Mesothelial cell of epicardium (in vitro differentiated cells): ENCODE measurements at places on chromosomes 1 and 21. TPM values are rescaled to one million over a fixed set of nuclear protein-coding genes. Genes with fewer than 3 reads are reported as not detected.
A peak's percentile ranks its signal among the peaks of the same experiment; 100 is the strongest.

MR1 gene
- 4.2 to 5.5 TPM (median 4.7 TPM) in 3 replicates for total RNA-seq

CENPL gene
- 10.1 to 12.0 TPM (median 10.7 TPM) in 3 replicates for total RNA-seq

GNG12 gene
- 40.5 to 43.0 TPM (median 40.5 TPM) in 3 replicates for total RNA-seq

CD1E gene
- not detected in 3 replicates for total RNA-seq

LCE1A gene
- total RNA-seq = not detected in 3 replicates

DNA sequence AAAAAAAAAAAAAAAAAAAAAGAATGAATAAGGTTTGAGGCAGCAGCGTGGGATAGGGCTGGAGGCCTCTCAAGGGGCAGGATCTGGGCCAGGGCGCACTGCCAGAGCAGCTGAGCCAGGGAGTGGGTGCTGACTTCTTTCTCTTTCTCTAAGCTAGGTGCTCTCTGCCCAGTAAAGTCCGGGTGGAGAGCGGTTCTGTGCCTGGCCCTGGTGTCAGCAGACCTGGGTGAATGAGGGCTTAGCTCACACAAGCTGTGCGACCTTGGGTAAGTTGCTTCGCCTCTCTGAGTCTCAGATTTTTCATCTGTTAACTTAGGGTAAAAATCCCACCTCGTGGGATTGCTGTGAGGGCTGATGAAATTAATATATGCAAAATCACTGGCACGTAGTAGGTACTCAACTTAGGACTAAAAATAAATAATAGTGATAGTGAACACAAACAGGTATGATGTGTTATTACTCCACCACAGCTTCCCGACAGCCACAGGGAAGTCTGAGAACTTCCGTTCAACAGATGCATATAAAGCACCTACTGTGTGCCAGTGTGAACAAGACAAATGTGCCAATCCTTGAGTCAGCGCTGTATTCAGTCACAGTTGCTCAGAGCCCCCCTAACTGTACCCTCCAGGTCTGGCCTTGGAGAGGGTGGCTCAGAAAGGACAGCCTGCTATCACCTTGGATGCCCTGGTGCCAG, 2.0 kb upstream of the FAM131C start:
- H3K36me3 ChIP-seq = no peaks in the 10 kb centered on the region
- peaks cover 8% of the 10 kb centered on the region for H3K27me3 ChIP-seq
- peaks cover 15% of the 10 kb centered on the region for H3K4me1 ChIP-seq
- H3K4me3 ChIP-seq = no peak overlapping the region
- DNase-seq = no peak
- no peak overlapping the region for H3K27ac ChIP-seq

- H3K27me3 ChIP-seq = no peaks in the 10 kb centered on the region
- no peak for DNase-seq
- no peak overlapping the region for H3K27ac ChIP-seq
Observed at GRCh38 chr1:36453051-36453450, 2.8 kb upstream of the OSCP1 start.

- H3K27me3 ChIP-seq = no peaks in the 10 kb centered on the region
- H3K4me3 ChIP-seq = no peak overlapping the region
- H3K36me3 ChIP-seq = peaks cover 16% of the 10 kb centered on the region
- H3K27ac ChIP-seq = no peak overlapping the region
- DNase-seq = no peak
Observed at GRCh38 chr1:227192163-227192562, 126.1 kb downstream of the CDC42BPA start.

DNA sequence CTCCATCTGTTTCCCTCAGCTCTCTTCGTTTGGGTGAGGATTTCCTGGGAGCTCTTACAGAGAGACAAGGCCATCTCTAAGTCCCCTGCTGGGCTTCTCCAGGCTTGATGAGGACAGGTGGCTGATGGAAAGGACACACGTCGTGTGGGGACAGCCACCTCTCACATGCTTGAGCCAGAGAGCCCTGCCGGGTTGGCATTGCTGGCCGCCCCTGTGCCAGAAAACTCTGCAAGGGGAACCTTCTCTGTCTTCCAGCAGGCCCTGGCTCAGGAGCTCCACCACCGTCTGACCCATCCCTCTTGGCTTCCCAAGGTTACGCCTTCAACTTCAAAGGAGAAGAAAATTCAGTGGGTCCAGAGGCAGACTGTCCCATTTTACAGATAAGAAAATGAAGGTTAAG, 82.8 kb downstream of the CASZ1 start:
- H3K4me1 ChIP-seq = peaks cover 24% of the 10 kb centered on the region
- H3K4me3 ChIP-seq = no peak overlapping the region
- DNase-seq = no peak
- H3K27ac ChIP-seq = no peak overlapping the region
- no peaks in the 10 kb centered on the region for H3K36me3 ChIP-seq

DNA sequence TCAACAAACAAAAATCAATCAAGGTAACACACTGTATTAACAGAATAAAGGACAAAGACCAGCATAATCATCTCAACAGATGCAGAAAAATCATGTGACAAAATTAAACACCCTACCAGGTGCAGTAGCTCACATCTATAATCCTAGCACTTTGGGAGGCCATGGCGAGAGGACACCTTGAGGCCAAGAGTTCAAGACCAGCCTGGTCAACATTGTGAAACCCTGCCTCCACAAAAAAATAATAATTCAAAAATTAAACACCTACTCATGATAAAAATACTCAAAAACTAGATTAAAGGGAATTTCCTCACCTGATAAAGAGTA, 35.3 kb downstream of the PIK3R3 start:
- DNase-seq = no peak
- H3K27me3 ChIP-seq = no peaks in the 10 kb centered on the region
- H3K4me1 ChIP-seq = peaks cover 6% of the 10 kb centered on the region
- no peak overlapping the region for H3K4me3 ChIP-seq
- H3K27ac ChIP-seq = peak overlapping the region; percentile 41

DNA sequence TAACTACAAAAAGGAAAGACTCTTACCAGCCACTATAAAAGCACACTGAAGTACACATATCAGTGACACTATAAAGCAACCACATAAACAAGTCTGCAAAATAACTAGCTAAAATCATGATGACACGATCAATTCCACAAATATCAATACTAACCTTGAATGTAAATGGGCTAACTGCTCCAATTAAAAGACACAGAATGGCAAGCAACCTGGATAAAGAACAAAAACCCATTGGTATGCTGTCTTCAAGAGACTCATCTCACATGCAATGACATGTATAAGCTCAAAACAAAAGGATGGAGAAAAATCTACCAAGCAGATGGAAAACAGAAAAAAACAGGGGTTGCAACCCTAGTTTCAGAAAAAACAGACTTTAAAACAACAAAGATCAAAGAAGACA, 59.7 kb upstream of the LYPLAL1 start:
- no peaks in the 10 kb centered on the region for H3K4me1 ChIP-seq
- H3K27me3 ChIP-seq = no peaks in the 10 kb centered on the region
- H3K36me3 ChIP-seq = peaks cover 5% of the 10 kb centered on the region
- no peak overlapping the region for H3K4me3 ChIP-seq
- no peak for DNase-seq

DNA sequence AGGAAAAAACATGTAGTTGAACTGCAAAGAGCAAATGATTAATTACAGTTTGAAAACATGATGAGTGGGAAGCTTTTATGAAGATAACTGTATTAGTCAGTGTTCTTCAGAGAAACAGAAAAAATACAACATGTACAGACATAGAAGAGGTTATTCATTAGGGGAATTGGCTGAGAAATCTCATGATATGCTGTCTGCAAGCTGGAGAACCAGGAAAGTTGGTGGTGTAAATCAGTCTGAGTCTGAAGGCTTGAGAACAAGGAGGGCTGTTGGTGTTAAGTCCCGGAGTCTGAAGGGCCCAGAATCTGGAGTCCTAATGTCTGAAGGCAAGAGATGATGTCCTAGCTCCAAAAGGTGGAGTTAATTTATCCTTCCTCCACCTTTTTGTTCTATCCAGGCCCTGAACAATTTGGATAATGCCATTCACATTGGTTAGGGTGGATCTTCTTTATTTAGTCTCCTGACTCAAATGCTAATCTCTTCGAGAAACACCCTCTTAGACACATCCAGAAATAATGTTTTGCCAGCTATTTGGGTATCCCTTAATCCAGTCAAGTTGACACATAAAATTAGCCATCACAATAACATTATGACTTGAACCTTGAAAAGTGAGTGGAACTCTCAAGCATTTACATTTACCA, 672.9 kb upstream of the PTBP2 start:
- H3K27ac ChIP-seq = no peak overlapping the region
- no peak for DNase-seq
- H3K36me3 ChIP-seq = no peaks in the 10 kb centered on the region
- no peak overlapping the region for H3K4me3 ChIP-seq
- peaks cover 3% of the 10 kb centered on the region for H3K4me1 ChIP-seq

DNA sequence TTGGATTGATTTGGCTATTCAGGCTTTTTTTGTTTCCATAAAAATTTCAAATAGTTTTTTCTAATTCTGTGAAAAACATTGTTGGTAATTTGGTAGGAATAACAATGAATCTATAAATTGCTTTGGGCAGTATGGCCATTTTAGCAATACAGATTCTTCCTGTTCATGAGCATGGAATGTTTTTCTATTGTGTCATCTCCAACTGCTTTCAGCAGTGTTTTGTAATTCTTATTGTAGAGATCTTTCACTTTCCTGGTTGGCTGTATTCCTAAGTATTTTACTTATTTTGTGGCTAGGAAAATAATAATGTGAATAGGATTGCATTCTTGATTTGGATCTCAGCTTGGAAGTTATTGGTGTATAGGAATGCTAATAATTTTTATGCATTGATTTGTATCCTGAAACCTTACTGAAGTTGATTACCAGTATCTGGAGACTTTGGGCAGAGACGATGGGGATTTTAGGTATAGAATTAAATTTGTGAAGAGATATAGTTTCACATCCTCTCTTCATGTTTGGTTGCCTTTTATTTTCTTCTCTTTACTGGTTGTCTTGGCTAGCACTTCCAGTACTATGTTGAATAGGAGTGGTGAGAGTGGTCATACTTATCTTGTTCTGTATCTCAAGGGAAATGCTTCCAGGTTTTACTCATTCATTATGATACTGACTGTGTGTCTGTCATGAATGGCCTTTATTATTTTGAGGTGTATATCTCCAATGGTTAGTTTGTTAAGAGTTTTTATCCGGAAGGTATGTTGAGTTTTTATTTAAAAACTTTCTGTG, 57.3 kb downstream of the DRAM2 start:
- H3K4me3 ChIP-seq = no peak overlapping the region
- no peaks in the 10 kb centered on the region for H3K36me3 ChIP-seq
- H3K27ac ChIP-seq = no peak overlapping the region
- no peaks in the 10 kb centered on the region for H3K4me1 ChIP-seq
- H3K27me3 ChIP-seq = no peaks in the 10 kb centered on the region

DNA sequence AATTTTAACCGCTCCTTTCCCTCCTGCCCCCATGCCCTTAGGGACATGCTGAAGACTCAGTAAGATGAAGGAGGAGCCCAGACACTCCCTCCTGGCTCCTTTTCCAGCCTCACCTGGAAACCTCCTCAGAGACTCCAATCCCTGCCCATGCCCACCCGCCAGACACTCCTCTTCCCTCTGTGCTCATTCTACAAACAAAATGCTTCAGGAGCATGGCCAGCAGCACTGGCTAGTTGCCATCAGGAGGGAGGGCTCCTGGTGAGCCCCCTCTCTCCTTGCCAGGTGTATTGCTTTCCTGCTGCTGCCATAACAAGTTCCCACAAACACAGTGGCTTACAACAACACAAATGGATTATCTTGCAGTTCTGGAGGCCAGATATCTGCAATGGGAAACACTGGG, 126.1 kb downstream of the PSMG1 start:
- H3K4me3 ChIP-seq = no peak overlapping the region
- peak overlapping the region; percentile 18 for H3K27ac ChIP-seq
- H3K36me3 ChIP-seq = no peaks in the 10 kb centered on the region
- no peaks in the 10 kb centered on the region for H3K27me3 ChIP-seq

DNA sequence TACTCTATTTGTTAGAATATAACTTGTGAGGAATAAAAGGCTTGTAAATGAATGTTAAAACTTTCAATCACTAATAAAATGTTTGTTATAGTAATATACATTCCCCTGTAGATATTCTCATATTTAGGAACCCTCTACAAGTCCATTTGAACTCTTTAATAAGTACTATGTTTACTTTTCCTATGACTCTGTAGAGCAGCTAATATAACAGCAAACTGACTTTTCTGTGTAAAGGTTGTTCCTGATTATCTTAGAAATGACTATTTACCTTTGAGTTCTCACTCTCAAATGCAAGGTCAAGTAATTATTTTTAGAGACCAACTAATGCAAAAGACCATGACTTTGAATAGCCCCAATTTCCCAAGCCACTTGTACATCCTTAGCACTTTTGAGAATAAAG, 130.3 kb downstream of the C1orf21 start:
- H3K4me3 ChIP-seq = no peak overlapping the region
- DNase-seq = no peak
- H3K27ac ChIP-seq = no peak overlapping the region
- peaks cover 8% of the 10 kb centered on the region for H3K4me1 ChIP-seq
- H3K27me3 ChIP-seq = no peaks in the 10 kb centered on the region

DNA sequence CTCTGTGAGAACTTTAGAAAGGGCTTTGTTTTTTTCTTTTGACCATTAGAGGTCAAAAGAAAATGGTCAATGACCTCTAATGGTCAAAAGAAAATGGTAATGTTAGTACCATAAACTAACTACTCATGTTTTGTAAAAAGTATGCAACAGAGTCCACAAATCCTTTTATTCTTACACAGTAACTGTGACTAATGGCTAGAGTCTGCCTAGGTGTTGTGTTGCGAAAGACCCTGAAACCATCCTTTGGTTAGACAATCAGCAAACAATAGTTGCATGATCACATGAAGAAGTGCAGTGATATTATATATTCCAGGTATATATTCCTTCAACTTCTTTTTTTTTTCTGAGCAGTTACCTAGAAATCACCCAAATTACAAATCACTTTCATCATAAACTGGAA, 40.9 kb downstream of the NEGR1 start:
- no peak for DNase-seq
- H3K4me3 ChIP-seq = no peak overlapping the region
- H3K27ac ChIP-seq = no peak overlapping the region
- H3K36me3 ChIP-seq = no peaks in the 10 kb centered on the region
- no peaks in the 10 kb centered on the region for H3K4me1 ChIP-seq

GRCh38 chr1:12375133-12375829, 145.5 kb downstream of the VPS13D start:
- peaks cover 27% of the 10 kb centered on the region for H3K36me3 ChIP-seq
- peaks cover 54% of the 10 kb centered on the region for H3K4me1 ChIP-seq
- peak overlapping the region; percentile 76 for H3K27ac ChIP-seq
